Activated T-helper 1 cell treated with Interleukin-2 at 50 U/mL for 16 hours (primary cell): ENCODE measurements at places on chromosomes 1 and 21.

DNA sequence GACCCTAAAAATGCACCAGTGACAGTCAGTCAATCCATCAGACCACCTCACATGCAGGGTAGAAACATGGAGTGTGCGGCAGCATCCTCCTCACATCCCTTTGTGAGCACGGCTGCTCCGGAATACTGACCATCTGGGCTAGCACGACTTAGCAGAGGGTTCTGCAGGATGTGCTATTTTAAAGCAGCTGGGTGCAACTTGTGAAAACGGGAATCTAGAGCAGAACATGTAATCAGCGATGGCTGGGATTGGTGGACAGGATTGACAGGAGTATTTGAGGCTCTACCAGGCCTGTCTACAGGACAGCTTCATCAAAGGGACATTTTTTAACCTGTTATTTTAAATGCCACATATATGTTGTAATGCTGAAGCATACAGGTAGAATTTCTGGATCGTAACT, 16.8 kb upstream of the PLEKHM2 start:
- DNase-seq: no peak

- no peak for DNase-seq
These were observed 38.8 kb downstream of the NGF start for GRCh38 chr1:115299266-115299665.

GRCh38 chr1:197801111-197801482, 25.8 kb upstream of the DENND1B start:
- DNase-seq: no peak

GRCh38 chr1:18009478-18009961, 98.1 kb upstream of the IGSF21 start:
- DNase-seq: no peak

GRCh38 chr1:2582391-2582790, 4.2 kb upstream of the PRXL2B start:
- no peak for DNase-seq
